ENCODE measurements at places on chromosomes 5 and 9.

- DNase-seq: peak; percentile 27
Measured at GRCh38 chr9:75644649-75645048, 245.8 kb upstream of the PCSK5 start.

GRCh38 chr5:38383701-38384100 is 125.3 kb downstream of the EGFLAM start:
- DNase-seq: no peak

DNA sequence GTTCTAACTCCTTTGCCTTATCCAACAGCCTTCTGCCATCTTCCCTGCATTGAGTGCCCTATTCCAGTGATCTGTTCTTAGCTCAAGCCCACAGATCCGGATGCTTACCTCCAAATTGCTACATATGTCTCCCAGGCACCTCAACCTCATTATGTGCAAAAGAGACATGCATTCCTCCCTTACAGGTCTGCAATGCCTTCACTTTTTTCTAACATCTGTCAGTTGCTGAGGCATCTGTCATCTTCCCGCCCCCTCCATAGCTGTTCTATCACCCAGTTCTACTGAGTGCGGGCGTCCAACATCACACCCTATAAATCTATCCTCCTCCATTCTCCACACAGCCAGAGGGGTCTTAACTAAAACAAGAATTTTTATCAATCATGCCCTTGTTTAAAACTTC is 20.1 kb downstream of the NMRK1 start:
- DNase-seq: no peak

DNA sequence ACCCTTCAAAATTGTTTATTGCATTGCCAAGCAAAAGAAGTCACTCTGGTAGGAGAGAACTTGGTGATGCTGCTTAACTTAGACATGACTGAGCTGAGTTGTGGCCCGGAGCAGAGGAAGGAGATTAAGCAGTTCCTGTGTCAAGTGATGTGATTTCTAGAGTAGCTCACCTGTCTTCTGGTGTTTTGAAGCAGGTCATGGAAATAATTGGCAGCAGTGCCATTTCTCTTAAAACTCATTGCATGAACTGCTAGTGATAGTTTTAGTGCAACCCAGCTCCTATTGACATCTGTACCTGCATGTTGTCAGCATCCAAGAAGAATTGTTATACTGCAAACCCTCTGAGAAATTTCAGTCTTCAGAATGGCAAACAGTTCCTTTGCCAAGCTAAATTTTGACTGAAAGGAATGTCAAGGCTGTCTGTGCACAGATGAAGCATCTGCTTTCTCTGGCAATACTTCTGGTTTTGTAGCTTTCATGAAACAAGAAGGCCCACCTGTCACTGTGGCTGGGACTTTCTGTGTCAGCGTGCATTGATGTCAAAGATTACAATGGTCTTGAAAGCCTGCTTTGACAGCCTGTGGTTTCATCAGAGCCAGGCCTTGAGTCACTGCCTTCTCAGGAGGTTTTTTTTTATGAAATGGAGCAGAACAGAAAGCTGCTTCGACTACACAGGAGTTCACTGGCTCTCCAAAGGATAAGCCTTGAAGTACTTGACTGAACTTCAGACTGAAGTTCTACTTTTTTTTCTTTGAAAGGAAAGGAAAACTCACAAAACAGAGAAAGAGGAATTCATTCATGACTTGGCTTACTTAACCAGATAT is 90.6 kb downstream of the RALGPS1 start:
- peak; percentile 67 for DNase-seq

GRCh38 chr9:14147738-14148137 is 166.2 kb downstream of the NFIB start:
- no peak for DNase-seq

DNA sequence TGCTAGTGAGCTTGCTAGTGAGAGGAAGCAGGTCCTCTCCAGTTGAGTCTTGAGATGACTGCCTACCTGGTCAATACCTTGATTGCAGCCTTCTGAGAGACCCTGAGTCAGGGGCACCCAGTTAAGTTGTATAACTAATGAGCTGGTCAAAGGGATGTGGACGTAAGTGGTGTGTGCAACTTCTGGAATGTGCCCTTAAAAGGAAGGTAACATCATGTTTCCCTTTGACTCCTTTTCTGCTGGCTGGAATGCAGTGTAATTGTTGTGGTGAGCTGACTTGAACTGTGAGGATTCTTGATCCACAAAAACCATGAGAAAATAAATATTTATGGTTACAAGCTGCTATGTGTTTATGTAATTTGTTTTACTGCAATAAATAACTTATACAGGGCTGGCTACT is 2.4 kb upstream of the SNX2 start:
- no peak for DNase-seq

GRCh38 chr5:27788184-27788583 is 749.8 kb upstream of the CDH9 start:
- no peak for DNase-seq

GRCh38 chr5:94841598-94842322 is 223.3 kb downstream of the SLF1 start:
- DNase-seq: no peak

- DNase-seq: no peak
Measured at GRCh38 chr5:142670804-142671203, 15.1 kb downstream of the FGF1 start.

DNA sequence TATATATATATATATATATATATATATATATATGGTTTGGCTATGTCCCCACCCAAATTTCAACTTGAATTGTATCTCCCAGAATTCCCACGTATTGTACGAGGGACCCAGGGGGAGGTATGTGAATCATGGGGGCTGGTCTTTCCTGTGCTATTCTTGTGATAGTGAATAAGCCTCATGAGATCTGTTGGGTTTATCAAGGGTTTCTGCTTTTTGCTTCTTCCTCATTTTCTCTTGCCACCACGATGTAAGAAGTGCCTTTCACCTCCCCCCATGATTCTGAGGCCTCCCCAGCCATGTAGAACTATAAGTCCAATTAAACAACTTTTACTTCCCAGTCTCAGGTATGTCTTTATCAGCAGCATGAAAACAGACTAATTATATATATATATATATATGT is 52.3 kb upstream of the ADAMTS2 start:
- no peak for DNase-seq

GRCh38 chr9:19127871-19128500 is 694 bp upstream of the PLIN2 start:
- no peak for DNase-seq

GRCh38 chr9:120161776-120162175 is 418.2 kb downstream of the CDK5RAP2 start:
- no peak for DNase-seq

DNA sequence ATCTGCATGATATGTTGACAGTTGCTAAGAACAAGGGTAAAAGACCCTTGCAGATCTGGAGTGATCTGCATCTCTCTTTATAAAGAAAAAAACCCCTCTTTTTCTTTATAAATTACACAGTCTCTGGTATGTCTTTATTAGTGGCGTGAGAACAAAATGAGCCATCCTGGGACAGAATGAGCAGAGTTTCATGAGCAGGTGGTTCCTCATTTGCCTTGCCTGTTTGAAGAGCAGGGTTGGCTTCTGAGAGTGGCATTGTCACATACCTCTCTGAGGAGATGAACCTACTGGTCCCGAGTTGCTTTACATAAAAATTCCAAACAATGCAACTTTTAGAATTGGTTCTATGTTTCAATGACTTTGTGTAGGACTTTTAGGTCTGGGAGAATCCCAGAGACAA is 94.3 kb downstream of the INSYN2B start:
- no peak for DNase-seq

- DNase-seq: no peak
Measured at GRCh38 chr9:83473488-83473971, 64.7 kb downstream of the FRMD3 start.

GRCh38 chr5:148974642-148975327 is 88.1 kb downstream of the SH3TC2 start:
- no peak for DNase-seq

GRCh38 chr5:54534191-54535004 is 16.8 kb downstream of the SNX18 start:
- DNase-seq: no peak

GRCh38 chr5:57488215-57488955 is 5.8 kb upstream of the ACTBL2 start:
- no peak for DNase-seq

DNA sequence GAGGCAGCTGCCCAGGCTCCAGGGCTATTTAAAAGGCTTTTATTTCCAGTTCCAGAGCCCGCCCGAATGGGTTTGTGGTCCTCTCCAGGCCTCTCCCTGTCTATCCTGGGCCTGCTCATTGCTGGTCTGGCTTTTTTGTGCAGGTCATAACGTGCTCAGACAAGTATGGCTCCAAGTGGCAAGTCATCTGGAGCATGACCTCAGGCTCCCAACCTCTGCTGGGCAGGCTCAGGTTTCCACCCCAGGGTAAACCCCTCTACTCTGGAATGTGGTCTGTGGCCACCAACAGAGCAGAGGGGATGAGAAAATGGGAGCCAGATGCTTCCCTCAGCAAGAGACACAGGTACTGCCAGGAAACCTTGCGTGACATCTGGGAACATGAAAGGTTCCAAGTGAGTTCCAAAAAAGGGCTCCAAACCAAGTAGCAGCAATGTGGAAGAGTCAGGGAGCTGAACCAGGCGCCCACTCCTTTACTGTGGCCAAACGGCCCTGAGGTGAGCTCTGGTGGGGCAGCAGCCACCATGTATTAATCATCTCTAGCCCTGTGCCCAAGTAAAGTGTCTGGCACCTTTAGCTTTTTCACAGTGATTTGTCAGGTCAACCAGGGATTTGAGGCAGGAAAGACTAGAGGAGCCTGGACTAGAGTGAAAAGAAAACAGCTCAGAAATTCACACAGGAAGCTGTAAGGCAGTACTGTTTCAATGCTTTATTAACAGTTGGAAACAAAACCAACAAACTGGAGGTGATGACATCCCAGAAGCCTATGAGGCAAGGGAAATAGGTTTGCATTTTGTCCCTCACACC is 25.7 kb downstream of the PCDHGC5 start:
- peak; percentile 91 for DNase-seq

GRCh38 chr5:88660264-88660946 is 222.6 kb downstream of the MEF2C start:
- peak; percentile 44 for DNase-seq

DNA sequence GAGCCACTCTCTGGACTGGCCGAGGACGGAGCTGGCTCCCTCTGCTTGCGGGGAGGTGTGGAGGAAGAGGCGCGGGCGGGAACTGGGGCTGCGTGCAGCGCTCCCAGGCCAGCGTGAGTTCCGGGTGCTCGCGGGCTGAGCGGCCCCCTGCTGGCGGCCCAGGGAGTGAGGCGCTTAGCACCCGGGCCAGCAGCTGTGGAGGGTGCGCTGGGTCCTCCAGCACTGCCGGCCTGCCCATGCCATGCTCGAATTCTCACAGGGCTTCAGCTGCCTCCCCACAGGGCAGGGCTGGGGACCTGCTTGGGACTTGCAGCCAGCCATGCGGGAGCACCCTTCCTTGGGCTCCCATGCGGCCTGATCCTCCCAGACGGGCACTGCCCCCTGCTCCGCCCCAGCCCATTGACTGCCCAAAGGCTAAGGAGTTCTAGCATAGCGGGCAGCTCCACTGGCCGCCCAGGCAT is 416.9 kb downstream of the MRPS30 start:
- no peak for DNase-seq

DNA sequence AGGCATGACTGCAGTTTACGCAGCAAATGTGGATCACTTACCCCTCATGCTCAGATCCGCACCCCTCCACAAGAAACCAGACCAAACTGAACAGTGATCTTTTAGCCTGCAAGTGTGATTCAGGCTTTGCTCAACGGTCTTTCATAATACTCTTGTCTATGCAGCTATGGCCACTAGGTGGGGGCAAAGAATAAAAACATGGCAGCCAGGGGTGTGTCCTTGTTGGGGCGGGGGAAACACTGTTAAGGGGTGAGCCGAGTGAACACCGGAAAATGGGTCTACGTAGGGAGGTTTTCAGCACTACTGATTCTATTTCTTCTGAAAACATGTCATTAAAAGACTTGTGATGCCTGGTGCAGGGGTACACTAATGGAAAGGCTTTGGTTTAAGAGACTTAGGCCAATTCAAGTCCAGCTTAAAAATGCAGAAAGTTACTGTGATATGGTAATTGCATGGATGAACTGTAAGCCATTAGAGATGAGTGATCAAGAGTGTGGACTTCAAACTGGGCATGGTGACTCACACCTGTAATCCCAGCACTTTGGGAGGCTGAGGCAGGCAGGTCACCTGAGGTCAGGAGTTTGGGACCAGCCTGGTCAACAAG is 49.9 kb upstream of the GPR151 start:
- DNase-seq: no peak

- no peak for DNase-seq
Measured at GRCh38 chr5:149490599-149491485, 60.4 kb downstream of the CSNK1A1 start.

DNA sequence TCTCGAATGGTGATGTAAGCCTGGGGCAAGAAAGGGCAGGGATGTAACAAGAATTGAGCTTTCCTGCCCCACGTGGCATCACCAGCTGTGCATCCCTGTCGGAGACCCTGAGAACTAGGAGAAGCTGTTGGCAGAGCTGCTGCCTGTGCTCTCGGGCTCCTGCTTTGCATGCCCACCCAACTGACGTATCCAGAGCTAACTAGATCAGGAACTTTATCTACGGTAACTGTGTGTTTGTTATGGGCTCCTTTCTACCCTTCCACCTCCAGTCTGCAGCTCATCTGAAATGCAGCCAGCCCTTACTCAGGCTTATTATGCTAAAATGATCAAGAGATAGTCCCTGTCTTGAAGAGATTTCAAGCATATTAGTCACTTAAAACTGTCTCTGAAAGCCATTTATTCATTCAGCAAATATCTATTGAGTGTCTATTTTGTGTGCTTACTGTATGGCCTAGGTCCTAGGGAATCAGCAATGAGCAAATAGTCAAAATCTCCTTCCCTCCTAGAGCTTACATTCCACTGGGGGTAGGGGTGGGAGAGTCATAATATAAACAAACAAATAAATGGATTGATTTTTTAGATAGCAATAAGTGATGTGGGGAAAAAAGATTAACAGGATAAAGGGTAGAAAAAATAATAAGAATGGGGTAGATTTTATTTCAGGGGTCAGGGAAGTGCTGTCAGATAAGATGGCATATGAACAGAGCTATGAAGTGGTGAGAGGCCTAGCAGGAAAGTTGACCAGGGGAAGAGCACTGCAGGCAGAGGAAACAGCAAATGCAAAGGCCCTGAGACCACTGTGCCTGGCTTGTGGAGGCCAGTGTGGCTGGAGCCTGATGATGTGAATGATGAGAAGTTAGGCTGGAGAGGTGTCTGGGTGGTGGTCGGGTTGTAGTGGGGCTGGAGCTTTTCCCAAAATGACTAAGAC is 118.2 kb downstream of the GALNT10 start:
- no peak for DNase-seq

- no peak for DNase-seq
Measured at GRCh38 chr9:96048104-96048955, 172.8 kb downstream of the ERCC6L2 start.

DNA sequence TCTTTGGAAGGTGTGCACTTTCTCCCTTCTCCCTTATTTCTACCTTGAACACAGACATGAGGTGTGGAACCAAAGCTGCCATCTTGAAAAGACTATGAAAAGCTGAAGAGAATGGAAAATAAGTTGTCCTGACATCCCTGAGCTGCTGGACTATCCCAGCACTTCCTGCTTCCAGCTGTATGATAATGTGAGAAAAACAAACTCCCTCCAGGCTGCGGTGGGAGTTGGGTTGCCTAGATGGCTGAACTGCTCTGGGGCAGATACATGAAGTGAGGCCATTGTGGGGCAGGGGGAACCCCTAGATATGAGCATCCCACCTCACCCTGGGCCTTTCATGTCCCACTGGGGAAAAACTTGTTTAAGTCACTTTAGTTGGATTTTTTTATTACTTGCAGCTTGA is 82.4 kb downstream of the BOD1 start:
- no peak for DNase-seq
